ENCODE measurements at places on chromosomes 2 and 18. TPM values are rescaled to one million over a fixed set of nuclear protein-coding genes. Genes with fewer than 3 reads are reported as not detected.

The TFCP2L1 gene
- total RNA-seq = not detected

The DYSF gene
- total RNA-seq = not detected

The MBD5 gene
- total RNA-seq = 26.1 TPM

The AQP12A gene
- total RNA-seq = not detected

The LOXL3 gene
- total RNA-seq = 12.6 TPM

The CIB4 gene
- total RNA-seq = not detected

The GBX2 gene
- not detected for total RNA-seq

The CYP26B1 gene
- 0.51 TPM for total RNA-seq

The TUBA4A gene
- total RNA-seq = 7.7 TPM

The ALPI gene
- not detected for total RNA-seq

The CPO gene
- under 0.01 TPM for total RNA-seq

The ZNF142 gene
- 7.3 TPM for total RNA-seq

The NOSTRIN gene
- not detected for total RNA-seq

The KCNK3 gene
- 0.26 TPM for total RNA-seq

The SEPTIN2 gene
- total RNA-seq = 403 TPM

The ELOA2 gene
- total RNA-seq = not detected

The NCL gene
- total RNA-seq = 97.6 TPM

The UGT1A3 gene
- total RNA-seq = not detected

The CFAP65 gene
- total RNA-seq = not detected

The TTC21B gene
- 28.6 TPM for total RNA-seq

The SLC23A3 gene
- total RNA-seq = 1.8 TPM

The NYAP2 gene
- not detected for total RNA-seq

The CYP1B1 gene
- 94.1 TPM for total RNA-seq

The AQP12B gene
- not detected for total RNA-seq

The CYP27C1 gene
- not detected for total RNA-seq

The RAB11FIP5 gene
- total RNA-seq = 35.0 TPM

Measured in fibroblast of lung (primary cell).